ENCODE measurements at places on chromosomes 2 and 18. TPM values are rescaled to one million over a fixed set of nuclear protein-coding genes. Genes with fewer than 3 reads are reported as not detected.
A peak's percentile ranks its signal among the peaks of the same experiment; 100 is the strongest.

Gene AOX1
- total RNA-seq, result not detected

GRCh38 chr2:54384301-54385203, 71.6 kb upstream of the SPTBN1 start:
- DNase-seq, result no peak

Gene UBE2F
- 115 TPM for total RNA-seq

GRCh38 chr2:111702119-111702803, 181.7 kb downstream of the ANAPC1 start:
- DNase-seq, result peak; percentile 87

- peak; percentile 57 for DNase-seq
Observed at GRCh38 chr2:158953926-158954763, 14.3 kb upstream of the TANC1 start.
